ENCODE measurements at places on chromosomes 1 and 21.

- DNase-seq = no peak
Observed at GRCh38 chr1:70497152-70497551, 86.1 kb downstream of the CTH start.

DNA sequence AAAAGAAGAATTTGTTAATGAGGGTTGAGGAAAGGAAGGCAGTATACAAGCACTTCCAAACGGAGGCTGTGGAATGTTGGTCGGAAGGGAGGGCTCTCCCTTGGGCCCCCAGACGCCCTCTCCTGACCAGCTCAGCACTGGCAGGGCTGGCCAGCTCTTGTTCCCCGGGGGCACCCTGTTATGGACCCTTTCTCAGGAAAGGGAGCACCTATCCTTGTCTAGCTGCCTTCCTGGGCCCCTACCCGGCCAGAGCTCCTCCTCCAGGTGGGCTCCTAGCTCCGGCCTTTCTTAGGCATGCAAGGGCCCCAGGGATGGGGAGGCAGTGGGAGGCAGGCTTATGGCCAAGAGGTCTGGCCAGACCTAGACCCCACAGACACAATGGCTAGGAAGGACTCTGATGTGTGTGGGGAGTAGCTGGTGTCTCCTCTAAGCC, 926 bp downstream of the BLACAT1 start:
- DNase-seq = no peak

DNA sequence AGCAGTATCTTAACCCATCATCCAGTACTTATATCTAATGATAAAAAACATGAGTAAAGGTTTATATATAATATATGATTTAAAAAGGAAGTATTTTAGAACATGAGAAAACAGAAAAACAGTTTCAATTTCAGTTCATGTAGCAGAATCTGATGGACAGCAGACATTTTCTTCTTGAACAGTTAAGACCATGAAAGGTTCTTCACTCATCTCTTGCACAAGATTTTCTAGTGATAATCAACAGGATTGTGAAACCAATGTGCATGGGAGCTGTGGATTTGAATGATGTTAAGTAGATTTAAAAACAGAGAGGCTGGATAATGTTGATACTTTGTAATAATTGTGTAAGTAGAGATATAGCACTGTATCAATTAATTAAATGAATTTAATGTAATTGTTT, 1297.6 kb downstream of the BRINP3 start:
- no peak for DNase-seq

- no peak for DNase-seq
Observed at GRCh38 chr1:240967070-240967724, 355.2 kb upstream of the GREM2 start.

GRCh38 chr1:178938959-178939317, 68.1 kb upstream of the ANGPTL1 start:
- DNase-seq = no peak

DNA sequence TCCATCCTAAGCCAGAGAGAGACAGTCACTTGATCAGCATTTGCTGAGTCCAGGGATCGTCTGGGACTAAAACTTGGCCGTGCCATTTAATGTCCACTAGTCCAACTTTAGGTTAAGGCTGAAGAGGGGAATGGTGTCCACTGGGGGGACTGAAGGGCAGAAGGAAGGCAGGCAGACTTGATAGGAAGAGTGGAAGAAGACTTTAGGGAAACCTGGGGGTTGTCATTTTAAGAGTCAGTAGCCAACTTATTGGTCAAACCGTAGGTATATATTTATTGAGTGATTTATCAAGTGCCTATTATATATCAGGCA, 1.3 kb upstream of the LMOD1 start:
- DNase-seq = no peak

GRCh38 chr21:45573452-45574035, 31.3 kb upstream of the SLC19A1 start:
- DNase-seq = no peak

DNA sequence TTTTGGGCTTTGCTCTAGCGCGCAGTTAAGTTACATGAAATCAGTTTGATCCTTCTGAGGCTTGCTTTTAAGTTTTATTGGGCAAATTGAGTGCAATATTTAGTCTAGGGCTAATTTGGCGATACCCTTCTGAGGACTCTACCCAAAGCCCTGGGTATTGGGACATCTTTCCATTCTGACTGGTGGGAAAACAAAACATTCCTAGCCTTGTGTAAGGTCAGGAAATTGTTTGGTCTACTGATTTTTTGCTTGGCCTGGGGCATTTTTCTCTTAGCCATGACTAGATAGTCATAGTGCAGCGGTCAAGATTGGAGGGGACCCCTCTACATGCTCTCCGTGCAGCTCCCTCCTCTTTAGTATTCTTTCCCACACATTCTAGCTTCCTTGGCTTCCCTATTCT, 189.6 kb upstream of the PTGFR start:
- no peak for DNase-seq

- DNase-seq = no peak
Observed at GRCh38 chr21:44938772-44939531, 877 bp upstream of the SLX9 start.

GRCh38 chr1:35577071-35577998, 4.2 kb downstream of the TFAP2E start:
- DNase-seq = peak; percentile 32

DNA sequence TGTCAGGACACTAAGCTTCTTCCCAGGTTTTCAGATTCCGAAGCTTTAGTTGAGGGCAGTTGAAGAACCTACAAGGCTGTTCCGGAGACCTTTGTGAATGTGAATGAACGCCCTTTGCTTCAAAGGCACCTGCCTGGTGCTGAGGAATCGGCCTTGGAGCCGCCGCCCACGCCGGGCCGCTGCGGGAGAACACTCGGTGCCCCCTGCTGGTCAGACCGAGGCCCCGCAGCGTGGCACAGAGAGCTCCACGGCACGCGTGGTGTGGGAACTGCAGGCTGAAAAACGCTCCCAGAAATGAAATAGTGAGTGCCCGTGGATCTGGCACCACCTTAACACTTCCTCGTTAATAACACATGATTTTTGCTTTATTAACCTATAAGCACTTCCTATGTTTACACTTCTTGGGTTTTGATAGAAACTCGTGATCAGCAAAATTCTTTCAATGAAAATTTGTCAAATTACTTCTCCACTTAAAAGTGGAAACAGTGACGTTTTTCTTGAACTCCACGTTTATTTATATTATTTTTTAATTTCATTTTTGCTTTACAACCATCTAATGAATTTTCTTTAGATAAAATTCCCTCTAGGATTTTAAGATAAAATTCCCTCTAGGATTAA, 460.6 kb downstream of the DSCAM start:
- DNase-seq = no peak

GRCh38 chr1:224591326-224591725, 24.8 kb upstream of the CNIH3 start:
- DNase-seq = no peak

DNA sequence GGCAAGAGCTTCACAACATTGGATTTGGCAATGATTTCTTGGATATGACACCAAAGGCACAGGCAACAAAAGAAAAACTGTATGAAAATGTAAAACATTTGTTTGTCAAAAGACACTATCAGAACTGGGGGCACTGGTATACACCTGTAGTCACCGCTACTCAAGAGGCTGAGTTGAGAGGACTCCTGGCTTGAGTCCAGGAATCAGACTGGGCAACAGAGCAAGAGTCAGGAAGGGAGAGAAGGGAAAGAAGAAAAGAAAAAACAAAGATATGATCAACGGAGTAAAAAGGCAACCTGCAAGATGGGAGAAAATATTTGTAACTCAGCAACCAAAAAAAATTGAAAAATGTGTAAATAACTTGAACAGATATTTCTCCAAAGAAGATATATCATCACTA, 6.0 kb upstream of the TUT4 start:
- DNase-seq = no peak

DNA sequence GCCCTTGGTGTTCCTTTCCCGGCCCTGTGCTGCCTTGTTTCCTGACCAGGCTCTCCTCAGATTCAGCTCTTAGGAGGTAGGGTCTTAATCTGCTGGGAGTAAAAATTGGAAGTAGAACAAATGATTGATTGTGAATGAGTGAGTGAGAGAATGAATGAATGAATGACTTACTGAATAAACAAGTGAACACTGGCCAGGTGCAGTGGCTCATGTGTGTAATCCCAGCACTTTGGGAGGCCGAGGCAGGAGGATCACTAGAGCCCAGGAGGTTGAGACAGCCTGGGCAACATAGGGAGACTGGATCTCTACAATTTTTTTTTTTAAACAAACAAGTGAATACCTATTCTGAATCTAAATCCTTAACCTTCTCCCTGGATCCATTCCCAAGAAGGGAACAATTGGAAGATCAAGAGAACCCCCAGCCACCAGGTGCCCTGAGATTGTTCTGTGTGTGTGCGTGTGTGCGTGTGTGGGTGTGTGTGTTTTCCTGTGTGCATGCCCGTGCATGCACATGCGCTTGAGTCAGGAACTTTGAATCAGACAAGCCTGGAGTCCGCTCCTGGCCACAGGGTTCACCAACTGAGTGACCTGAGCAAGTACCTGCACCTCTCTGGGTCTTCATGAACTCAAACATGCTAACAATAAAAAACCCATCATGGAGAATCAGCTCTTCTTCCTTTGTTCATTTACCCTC, 24.3 kb upstream of the CITED4 start:
- DNase-seq = no peak

GRCh38 chr1:81505831-81506230, 294.9 kb upstream of the ADGRL2 start:
- DNase-seq = no peak

- DNase-seq = no peak
Observed at GRCh38 chr1:116913941-116914340, 4.2 kb downstream of the PTGFRN start.

DNA sequence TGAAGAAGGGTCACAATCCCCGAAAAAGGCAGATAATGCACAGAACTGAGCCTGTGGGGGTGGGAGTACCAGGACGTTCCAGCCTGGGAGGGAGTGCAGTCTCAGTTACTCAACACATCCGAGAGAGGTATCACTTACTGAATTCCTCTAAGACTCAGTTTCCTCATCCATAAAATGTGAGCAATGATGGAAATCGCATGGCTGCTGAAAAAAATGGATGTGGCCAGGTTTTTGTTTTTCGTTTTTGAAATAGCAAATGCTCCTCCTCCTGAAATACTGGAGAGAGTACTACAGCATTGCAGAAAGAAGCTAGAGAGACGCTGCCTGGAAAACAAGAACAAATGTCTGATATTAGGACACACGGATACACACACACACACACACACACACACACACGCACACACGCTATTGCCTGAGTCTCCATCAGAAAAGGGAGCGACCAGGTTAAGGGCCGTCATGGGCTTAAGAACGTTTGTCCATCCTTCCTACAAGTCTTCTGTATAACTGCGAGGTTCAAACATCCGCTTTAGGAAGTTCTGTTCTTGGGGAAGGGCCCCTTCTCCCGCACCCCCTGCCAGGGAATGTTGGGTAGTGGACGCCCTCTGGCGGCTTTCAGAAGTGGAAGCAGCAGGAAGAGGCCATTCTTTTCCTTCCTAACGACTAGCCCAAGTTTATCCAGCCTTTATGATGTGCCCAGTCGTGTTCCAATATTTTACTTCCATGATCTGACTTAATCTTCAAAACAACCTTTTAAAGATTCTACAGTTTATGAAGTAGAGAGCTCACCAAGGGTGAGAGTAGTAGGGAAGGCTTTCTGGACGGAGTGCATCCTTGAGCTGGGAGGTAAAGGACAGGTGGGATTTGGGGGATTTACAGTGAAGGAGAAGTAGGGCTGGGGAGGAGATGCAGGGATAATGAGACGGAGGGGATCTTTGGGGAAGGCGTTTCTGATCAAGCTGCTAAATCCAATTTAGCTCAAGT, 699 bp upstream of the NES start:
- no peak for DNase-seq

DNA sequence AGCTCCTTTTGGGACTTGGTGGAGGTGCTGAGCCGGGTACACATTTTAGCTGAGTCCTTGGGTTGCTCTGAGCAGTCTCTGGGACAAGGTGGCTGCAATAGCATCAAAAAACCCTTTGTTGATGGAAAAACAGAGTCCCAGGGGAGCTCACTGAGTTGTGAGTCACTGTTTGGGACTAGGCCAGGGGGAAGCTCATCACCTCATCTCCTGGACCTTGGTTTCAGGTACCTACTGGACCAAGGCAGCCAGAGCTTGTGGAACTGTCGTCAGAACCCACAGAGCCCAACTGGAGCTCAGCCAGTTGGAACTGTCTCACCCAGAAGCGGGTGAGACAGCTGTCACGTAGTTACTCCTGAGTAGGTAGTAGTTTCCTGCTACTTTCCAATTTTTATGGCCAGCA, 146.7 kb downstream of the HLX start:
- no peak for DNase-seq

DNA sequence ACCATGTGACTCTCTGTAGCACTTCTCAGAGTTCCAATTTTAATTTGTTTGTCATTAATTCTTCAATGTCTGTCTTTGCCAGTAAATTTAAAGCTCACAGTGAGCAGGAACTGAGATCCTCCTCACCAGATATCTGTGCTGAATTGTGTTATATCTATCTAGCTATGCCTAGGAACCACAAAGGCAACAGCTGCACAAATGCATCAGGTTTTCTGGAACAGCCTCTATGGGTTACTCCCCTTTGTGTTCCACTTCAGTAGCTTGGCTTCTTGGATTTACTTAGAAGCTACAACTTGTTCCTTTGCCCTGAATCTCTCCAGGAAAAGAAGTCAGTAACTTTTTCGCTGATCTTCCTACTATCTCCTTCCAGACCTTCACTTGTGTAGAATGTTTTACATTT, 1237.8 kb upstream of the ADGRL4 start:
- no peak for DNase-seq

GRCh38 chr1:208184966-208185654, 59.1 kb downstream of the PLXNA2 start:
- DNase-seq = no peak

DNA sequence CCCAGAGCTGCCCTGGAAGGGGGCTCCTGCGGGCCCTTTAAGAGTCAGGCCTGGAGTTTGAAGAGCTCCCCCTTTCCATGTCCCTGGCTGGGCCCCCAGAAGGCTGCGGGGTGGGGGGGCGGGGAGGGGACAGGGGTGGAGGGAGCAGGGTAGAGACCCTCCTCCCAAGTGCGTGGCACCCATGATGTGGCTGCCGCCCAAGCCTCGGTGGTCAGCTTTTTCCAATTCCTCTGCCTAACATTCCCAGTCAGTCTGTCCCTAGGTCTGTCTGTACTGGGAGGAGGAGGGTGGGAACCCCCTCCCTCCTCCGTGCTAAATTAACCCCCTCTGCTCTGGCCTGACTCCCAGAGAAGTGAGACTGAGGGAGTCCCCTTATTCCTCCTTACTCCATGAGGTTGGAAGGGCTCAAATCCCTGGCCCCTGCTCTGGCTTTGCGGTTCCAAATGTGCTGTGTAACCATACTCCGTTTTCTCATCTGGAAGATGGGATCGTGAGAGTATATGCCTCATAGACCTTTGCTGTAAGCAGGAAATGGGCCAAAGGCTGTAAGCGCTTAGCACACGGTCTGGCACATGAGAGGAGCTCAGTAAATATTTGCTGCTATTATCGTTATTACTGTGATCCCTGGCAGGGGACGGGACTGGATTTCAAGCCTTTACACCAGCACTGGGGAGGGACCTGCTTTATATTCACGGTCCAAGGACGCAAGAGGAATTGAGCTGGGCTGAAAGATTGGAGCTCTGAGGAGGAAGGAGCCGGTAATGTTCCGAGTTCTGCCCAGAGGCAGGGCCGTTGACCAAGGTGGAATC, 658 bp upstream of the COL16A1 start:
- no peak for DNase-seq

GRCh38 chr1:187001198-187001889, 172.6 kb downstream of the PLA2G4A start:
- no peak for DNase-seq

- DNase-seq = no peak
Observed at GRCh38 chr21:41319273-41319672, 2.7 kb downstream of the FAM3B start.

Measured in stimulated activated CD8-positive, alpha-beta memory T cell treated with anti-CD3 and anti-CD28 coated beads, Interleukin-7, amount 100 ng/mL, for 1 hour (primary cell).